ENCODE measurements at places on chromosomes 5 and 9.
A peak's percentile ranks its signal among the peaks of the same experiment; 100 is the strongest.

DNA sequence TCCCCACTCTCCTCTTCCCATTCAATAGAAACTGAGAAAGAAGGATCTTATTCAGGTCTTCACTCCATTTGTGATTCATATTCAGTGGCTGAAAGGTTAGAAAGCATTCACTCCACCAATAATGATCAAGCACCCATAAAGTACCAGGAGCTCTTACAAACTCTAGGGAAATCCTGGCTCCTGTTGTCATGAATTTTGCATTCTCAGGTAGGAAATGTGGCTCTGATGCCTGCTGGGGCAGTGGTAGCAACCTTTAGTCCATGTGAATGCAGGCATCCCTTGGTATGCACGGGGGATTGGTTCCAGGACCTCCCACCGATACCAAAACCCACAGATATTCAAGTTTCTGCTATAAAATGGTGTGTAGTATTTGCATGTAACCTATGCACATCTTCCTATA is 3.6 kb upstream of the RORB start:
- no peak for DNase-seq

GRCh38 chr9:70073756-70074155 is 30.1 kb downstream of the MAMDC2 start:
- DNase-seq, result no peak

GRCh38 chr5:10709409-10709808 is 51.6 kb downstream of the DAP start:
- no peak for DNase-seq

DNA sequence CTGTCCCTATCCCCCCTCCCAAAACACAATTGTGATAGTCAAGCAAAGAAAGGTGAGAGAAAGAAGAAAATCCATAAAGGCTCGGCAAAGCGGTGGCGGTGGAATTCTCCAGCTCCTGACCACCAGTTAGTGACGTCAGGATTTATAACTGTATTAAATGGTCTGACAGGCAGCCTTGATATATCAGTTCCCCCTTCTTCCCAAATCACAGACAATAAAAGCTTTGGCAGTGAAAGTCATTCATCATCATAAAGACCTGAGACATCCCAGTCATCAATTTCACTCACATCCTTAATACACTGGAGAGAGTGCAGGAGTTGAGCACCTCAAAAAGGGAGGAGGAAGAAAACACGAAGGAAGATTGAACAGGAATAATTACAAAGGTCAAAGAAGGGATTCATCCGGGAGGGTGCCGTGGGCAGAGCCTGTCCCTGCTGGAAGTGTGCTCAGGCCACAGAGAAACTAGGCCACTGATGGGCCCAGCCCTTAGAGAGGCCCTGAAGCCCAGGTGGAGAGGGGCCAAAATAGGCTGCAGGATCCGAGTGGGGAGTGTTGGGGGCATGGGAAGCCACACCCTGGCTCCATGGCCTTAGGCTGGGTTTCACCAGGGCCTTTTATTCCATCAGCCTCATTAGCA is 131.9 kb downstream of the PAX5 start:
- DNase-seq, result no peak

DNA sequence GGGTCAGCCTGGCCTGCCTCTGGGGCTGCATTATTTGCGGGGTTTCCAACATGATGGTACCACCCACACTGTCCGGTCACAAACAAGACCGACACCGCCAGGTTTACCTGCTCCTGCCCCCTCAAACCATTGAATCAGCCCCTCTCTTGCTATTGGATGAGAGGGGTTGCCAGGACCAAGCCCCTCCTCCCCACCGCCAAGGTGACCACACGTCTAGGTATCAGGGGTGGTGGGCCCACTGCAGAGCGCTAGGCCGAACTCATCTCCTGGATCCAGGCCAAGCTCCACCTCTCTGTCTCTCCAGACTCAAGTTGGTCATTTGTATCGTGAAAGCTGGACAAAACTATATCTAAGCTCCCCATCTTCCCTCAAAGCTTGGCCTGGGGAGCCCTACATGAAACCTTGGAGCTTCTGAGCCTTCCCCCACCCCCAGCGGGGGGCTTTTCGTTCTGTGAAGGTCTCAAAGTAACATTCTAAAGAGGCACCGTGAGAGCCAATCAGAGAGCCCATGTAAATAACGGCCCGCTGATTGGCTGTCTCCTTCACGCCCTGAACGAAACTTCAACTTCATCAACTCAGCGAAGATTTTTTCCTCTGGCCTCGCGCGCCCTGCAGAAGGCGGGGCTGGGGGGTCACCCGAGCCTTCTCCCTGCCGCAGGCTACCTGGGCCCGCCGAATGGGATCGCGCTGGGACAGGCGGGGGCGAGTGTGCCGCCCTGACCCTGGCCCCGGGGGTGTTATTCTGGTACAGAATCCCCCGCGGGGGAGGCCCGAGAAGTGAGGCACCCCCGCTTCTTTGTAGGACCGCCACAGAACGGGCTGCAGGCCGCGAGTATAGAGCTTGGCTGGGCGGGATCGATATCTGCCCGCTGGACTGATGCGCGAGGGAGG is 49.6 kb upstream of the PSD2 start:
- DNase-seq, result peak; percentile 76

DNA sequence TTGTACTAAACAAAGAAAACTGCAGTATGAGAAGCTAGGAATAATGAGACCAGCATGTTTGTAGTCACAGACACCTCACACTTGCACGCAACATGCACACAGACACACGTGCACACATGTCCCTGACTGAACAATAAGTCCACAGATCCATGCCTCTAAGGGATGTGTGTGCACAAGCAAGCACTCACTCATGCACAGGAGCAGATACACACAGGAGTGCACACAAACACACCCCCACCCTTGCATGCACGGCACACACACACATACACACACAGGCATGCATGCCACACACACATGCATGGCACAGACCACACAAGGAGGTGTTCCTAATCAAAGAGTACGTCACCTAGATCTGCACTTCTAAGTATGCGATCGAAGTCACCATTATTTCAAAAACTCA is 111.4 kb upstream of the FAM120A start:
- DNase-seq, result no peak

DNA sequence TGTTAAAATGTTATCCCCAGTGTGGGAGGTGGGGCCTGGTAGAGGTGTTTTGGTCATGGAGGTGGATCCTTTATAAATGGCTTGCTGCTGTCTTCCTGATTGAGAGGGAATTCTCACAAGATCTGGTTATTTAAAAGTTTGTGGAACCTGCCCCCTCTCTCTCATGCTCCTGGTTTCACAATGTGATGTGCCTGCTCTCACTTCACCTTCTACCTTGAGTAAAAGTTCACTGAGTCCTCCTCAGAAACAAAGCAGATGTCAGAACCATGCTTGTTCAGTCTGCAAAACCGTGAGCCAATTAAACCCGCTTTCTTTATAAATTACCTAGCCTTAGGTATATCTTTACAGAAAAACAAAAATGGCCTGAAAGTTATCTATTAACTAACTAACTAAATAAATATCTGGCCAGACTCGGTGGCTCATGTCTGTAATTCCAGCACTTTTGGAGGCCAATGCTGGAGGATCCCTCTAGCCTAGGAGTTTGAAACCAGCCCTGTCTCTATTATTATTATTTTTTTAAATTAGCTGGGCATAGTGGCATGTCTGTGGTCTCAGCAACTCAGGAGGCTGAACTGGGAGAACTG is 1067.4 kb downstream of the CDH9 start:
- DNase-seq, result no peak

DNA sequence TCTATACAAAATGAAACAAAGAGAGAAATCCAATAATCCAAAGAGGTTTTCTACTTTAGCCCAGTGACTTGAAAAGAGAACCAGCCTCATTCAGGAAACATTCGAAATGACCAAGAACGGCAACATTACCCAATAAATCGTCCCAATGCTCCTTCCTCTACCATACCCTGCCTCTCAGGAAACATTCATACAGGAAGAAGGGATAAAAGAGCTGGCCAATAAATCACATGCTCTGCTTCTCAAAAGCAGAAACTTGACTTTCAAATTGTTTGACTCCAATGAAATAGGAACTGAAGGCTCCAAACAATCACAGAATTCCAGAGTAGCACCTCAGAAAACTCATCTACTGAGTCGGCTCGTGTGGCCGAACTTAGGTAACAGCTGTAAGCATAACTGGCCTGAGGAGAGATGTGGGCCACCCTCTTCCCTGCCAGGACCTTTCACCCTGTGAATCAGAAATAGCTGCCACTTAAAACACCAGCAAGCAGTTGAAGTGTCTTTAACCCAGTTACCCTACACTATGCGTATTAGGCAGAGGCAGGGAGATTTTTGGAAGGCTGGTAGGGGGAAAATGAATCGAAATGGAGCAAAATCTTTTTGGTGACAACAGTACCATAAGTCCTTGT is 14.6 kb downstream of the ARL15 start:
- DNase-seq, result no peak

- no peak for DNase-seq
These were observed 7.2 kb downstream of the ROPN1L start for GRCh38 chr5:10448754-10449360.

DNA sequence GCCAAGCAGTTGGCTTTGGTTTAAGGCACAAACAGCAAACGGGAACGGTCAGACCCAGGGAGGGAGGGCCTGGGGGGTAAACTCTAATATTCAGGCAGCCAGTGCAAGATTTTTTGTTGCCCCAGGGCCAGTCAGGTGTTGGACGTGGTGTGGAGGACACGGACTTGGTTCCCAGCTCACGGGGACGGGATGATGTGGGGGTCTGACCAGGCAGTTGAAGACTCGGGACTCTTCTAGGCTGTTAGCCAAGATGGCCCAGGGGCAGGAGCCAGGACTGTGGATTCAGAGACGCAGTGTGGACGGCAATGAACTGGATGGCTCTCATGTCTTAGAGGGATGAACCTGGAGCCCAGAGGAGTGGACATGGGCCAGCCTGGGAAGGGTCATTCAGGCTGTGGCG is 169.2 kb downstream of the C9orf50 start:
- no peak for DNase-seq

GRCh38 chr9:11312966-11313365 is 700.2 kb upstream of the PTPRD start:
- peak; percentile 2 for DNase-seq

GRCh38 chr5:154494036-154494435 is 16.0 kb upstream of the HAND1 start:
- DNase-seq, result no peak

DNA sequence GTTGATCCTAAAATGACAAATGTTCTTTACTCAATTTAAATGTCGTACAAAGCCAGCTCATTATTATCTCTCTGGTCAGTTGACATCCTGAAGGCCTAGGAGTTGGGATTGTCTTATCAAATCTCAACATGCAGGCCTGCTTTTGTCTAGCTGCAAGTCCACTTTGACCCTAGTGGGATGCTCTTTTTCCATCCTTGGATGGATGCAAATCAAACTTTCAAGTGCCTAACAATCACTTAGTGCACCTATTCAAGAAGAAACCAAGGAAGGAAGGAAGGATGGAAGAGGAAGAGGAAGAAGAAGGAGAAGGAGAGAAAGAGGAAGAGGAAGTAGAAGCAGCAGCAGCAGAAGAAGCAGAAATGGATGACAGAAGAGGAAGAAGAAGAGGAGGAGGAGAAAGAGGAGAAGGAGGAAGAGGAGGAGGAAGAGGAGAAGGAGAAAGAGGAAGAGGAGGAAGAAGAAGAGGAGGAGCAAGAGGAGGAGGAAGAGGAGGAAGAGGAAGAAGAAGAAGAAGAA is 109.6 kb downstream of the PIK3R1 start:
- no peak for DNase-seq

DNA sequence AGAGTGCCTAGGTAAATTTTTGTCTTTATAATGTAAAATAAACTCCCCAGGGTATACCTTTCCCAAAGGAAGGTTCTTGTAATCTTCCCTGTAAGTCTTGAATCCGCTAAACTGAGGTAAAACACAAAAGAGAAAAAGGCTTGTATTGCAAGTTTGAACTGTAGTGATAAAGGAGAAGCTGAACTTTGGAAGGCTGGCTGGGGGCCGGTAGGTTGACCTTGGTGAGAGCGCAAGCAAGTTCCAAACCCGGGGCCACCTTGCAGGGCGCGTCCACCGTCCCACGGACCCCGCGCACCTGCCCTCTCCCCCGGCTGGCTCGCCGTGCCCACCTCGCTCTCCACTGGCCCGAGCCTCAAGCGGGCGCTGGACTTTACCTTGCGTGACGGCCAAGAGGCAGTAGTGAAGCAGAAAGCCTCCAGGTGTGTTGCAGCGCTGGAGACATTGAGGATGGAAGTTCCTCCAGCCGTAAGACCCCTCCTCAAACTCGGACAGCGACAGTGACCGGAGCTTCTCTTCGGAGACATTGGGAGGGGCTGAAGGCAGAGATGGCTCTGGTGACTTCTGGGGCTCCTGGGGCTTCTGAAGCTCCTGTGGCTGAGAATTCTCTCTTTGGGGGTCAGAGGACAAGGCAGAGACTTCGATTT is 428 bp downstream of the SLCO4C1 start:
- DNase-seq, result no peak

GRCh38 chr5:5941486-5941885 is 436.9 kb downstream of the MED10 start:
- DNase-seq, result no peak

DNA sequence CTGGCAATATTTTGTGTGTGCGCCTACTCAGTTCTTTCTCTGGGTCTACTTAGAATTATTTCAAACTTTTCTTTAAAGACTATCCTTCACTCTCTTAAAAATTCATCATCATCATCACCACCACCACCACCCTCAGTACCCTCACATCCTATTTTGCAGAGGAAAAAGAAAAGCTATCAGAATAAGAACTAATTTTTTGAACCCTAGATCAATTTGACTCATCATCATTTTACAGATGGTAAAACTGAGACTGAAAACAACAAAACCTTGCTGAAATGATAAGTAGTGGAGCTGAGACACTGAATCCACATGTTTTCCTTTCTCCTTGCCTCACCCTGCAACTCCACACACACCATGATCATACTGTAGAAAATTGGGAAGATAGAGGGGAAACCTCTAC is 119.3 kb downstream of the SSBP2 start:
- DNase-seq, result no peak

DNA sequence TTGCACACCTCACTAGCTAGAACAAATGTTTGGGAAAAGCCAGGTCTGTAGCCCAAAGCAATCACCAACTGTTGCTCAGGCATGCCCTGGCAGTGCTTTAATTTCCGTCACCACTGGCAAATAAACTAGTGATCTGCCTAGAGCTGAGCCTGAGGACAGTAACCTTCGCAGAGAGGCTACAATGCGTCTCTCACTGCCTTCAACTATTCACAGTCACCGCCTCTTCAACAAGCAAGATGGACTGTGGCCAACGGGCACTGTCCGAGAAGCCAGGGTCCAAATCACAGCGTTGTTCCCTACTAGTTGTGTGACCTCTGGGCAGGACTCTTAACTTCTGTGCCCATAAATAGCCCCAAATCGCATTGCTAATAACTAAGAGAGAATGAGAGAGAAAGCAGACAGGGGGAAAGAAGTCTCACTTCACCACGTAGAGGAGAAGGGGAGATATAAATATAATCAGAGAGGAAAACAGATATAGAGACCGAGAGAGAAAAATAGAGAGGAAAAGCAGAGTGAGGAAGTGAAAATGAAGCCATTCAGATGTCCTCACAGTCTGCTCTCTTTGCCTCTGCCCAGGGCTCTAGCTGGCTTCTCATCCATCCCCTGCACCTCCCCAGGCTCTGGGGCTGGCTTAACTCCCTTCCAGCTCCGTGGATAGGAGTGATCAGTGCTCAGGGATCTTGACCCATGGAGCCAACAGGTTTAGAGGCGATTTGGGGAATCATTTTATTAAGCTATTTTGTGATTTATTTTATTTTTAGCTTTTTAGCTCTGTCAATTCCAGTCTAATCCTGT is 157.9 kb downstream of the ZDHHC21 start:
- DNase-seq, result no peak
